Aorta (tissue), 5 donors: ENCODE measurements at places on chromosomes 11 and 22. TPM values are rescaled to one million over a fixed set of nuclear protein-coding genes. Genes with fewer than 3 reads are reported as not detected.

Gene ZNF280B
- total RNA-seq = 0.21 TPM

Gene BIK
- total RNA-seq = not detected

Gene GDPD4
- total RNA-seq = not detected

Gene TXN2
- 29.6 TPM for total RNA-seq

Gene SHISAL1
- total RNA-seq = 3.5 TPM

Gene IL18BP
- total RNA-seq = 13.0 TPM

Gene YPEL1
- total RNA-seq = 9.1 TPM

Gene SCGB1C1
- total RNA-seq = not detected

Gene CARD18
- total RNA-seq = not detected

Gene CSF2RB
- total RNA-seq = 17.6 TPM

Gene C11orf91
- not detected for total RNA-seq

Gene CRYBB3
- 0.97 TPM for total RNA-seq

Gene HORMAD2
- not detected for total RNA-seq

Gene MMP27
- not detected for total RNA-seq

Gene FAM227A
- total RNA-seq = 0.78 TPM

Gene TTC17
- total RNA-seq = 80.3 TPM

Gene PKDREJ
- 0.15 TPM for total RNA-seq

Gene MPZL3
- 1.6 TPM for total RNA-seq

Gene MB
- total RNA-seq = not detected

Gene BAIAP2L2
- total RNA-seq = 0.26 TPM

Gene OR51E2
- total RNA-seq = 0.51 TPM

Gene TMEM80
- total RNA-seq = 23.0 TPM

Gene TNNT3
- total RNA-seq = 8.8 TPM

Gene OSM
- total RNA-seq = 3.9 TPM

Gene RIC3
- total RNA-seq = 13.1 TPM

Gene TEX12
- 0.57 TPM for total RNA-seq

Gene KRTAP5-2
- total RNA-seq = not detected

Gene ARL2
- 98.5 TPM for total RNA-seq

Gene CARD10
- 24.9 TPM for total RNA-seq

Gene ANGPTL5
- 1.3 TPM for total RNA-seq

Gene GLYAT
- total RNA-seq = not detected

Gene DGKZ
- total RNA-seq = 61.1 TPM

Gene H19
- total RNA-seq = 318 TPM

Gene GAL3ST1
- total RNA-seq = 1.2 TPM

Gene FOLH1
- total RNA-seq = 1.9 TPM

Gene TTLL1
- 3.0 TPM for total RNA-seq

Gene OR8D1
- not detected for total RNA-seq

Gene PLAAT2
- not detected for total RNA-seq

Gene API5
- 64.1 TPM for total RNA-seq

Gene ARVCF
- total RNA-seq = 59.7 TPM

Gene OPCML
- total RNA-seq = 1.3 TPM

Gene CWF19L2
- total RNA-seq = 23.1 TPM

Gene DGCR6
- 0.88 TPM for total RNA-seq

Gene FOXRED2
- total RNA-seq = 11.1 TPM

Gene ARHGAP8
- total RNA-seq = 1.4 TPM

Gene CRYBB2
- total RNA-seq = 0.45 TPM

Gene FERMT3
- total RNA-seq = 35.6 TPM

Gene MAP6
- 13.8 TPM for total RNA-seq

Gene TTC28
- 44.1 TPM for total RNA-seq

Gene KCNJ4
- not detected for total RNA-seq
